ENCODE measurements at places on chromosomes 7 and 10. TPM values are rescaled to one million over a fixed set of nuclear protein-coding genes. Genes with fewer than 3 reads are reported as not detected.

DNA sequence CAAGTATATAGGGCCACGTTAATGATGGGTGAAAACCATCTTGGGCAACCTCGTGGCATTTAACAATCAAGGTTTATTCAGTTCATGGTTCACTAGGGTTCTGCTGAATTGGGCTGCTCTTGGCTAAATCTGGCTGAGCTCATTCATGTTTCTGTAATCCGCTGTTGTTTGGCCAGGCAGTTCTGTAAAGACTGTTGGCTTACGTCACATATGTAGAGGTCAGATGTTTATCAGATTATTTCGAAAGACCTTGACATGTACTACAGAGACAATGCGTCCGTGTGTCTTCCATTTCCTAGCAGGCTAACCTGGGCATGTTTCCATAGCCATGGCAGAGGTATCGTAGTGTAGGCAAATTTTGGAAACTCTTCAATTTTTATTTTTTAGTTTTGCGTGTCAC is 190.0 kb upstream of the ZWINT start:
- peak; percentile 58 for DNase-seq

DNA sequence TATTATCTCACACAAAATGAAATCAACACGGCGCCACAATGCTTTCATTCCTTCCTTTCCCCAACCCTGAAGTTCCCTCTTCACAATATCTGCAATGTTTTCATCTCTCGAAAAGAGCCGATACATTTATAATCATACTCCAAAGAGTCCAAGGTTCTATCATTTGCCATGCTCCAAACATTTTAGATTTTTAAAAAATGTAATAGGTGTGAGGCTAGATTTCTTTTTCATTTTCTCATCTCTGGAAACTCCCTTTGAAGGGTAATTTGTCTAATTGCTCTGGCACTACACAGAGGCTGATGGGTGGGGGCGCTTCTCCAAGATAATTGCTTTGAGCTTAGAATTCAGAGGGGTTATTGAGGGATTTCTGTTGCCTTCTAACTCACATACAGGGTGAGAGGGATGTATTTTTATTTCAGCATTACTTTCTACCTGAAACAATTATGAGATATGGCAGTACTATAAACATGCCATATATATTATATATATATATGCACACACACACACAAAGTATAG is 4.9 kb downstream of the DLX5 start:
- DNase-seq: no peak

The LIPK gene
- total RNA-seq: not detected

GRCh38 chr10:55224007-55224781 is 423.2 kb upstream of the PCDH15 start:
- no peak for DNase-seq

- peak; percentile 12 for DNase-seq
Measured at GRCh38 chr10:416091-416515, 273.4 kb downstream of the DIP2C start.

The LRRC4 gene
- total RNA-seq: not detected

The UPK3B gene
- total RNA-seq: not detected

DNA sequence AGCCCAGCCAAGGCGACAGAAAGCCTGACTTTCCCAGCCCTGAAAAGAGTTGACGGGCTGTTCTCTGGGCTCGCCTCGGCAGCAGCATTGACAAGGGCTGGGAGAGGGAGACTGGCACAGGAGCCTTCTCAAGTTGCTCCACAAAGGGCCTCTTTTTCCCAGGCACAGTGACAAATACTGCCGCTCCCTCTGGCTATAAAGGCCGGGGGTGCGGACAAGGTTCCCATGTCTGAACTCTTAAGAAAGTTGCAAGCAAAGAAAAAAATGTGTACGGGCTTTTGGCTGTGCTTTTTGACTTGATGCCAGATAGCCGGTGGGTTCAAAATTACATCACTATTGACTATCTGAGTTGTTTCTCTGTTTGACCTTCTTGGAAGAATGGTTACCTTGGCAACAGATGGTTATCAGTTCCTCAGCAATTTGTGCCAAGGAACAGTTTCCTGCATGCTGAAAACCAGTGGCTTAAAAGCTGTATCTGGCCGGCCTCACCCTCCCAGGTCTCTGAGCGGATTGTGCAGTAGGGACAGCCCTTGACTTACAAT is 115.9 kb upstream of the EEPD1 start:
- DNase-seq: no peak

DNA sequence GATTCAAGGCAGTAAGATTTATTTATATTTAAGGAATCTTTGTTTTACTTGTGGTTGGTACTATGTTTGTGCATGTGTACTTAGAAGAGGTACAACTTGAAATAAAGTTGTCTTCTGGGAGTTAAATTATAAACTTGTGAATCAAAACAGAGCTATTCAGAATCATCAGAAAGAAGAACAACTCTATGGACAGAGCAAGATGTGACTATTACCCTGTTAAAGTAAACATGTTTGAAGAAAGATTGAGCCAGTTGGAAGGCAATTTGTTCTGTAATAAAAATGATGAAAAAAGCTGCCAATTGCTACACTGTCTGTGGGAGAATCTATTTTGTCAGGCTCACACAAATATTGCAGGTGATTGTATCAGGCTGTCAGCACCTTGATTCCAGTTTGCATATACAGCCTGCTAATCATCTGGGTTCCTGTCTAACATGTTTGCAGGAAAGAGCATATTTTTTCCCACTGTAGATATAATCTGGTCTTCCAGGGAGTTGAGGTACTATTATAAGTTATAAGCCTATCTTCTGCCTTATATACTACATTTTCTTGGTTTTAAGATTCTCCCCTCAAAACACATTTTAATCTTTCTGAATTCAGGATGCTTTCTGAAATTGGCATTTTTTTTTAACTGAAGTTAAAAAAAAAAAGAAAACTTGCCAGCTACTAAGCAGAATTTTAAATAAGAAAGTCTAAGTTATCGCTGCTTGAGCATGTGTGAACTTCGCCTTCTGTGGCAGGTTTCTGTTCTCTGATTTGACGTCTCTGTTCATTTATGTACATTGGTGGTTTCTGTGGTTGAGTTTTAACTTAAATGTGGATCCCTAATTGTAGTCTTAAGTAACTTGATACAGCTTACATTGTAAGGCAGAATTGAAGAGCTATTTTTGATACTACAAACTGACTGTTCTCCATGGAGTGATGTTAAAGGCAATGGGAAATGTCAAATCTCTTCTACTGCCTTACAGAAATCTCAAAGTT is 46.0 kb downstream of the ZNRF2 start:
- DNase-seq: no peak

- no peak for DNase-seq
Measured at GRCh38 chr10:75658915-75659314, 227.5 kb downstream of the LRMDA start.

The ZNF804B gene
- not detected for total RNA-seq

- no peak for DNase-seq
Measured at GRCh38 chr7:87328281-87328680, 17.2 kb upstream of the CROT start.

The MBLAC1 gene
- 1.8 TPM for total RNA-seq

- DNase-seq: no peak
Measured at GRCh38 chr10:130350996-130351395, 214.8 kb downstream of the GLRX3 start.

DNA sequence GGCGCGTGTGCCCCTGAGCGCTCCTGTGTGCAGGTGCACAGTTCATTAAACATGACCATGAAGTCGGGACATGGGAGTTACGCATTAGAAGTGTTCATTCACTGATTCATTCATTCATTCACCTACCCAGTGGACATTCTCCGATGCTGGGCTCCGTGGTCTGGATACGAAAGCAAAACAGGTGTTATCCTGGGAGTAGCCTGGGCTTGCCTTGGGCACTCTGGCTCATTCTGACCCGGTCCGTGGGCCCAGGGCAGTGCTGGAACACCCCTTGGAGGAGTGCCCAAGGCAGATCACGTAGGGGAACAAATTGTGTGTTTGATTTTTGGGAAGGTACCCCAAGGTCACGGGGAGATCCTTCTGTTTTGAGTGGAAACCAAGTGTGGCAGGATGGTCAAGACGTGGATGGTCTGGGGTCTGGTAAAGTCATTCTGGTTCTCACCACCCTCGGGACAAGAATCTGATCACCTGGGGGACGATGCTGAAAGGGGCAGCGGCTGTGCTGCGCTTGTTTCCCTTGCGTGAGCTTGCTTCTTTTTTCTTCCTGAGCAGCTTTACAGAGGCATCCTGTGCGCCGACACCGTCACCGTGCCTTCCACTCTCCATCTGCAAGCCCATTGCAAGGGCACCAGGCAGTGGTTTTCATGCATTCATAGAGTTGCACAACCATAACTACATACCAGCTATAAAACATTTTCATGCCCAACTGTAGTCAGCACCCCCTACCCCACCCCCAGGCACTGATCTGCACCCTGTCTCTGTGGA is 10.1 kb downstream of the ELFN1 start:
- DNase-seq: no peak

The IGFBP1 gene
- 2.8 TPM for total RNA-seq

GRCh38 chr10:80108576-80109239 is 23.8 kb upstream of the PLAC9 start:
- DNase-seq: no peak

DNA sequence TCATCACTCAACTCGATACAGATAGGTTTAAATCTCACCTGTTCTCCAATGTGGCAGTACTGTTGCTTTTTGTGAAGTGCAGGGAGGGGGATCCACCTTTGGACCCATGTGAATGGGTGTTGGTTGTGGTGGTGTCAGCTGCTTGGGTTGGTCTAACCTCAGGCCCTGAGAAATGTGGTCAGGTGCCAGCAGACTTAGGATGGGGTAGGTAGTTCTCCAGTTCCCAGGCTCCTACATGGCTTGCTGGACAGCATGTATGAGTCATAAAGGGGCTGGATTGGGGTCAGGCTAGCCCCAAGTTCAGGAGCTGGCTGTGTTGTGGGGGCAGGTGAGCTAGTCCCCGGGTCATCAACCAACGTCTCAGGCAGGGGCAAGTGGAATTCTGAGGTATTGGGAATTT is 472.6 kb upstream of the CNTNAP2 start:
- DNase-seq: no peak

The NUDT13 gene
- total RNA-seq: 4.2 TPM

GRCh38 chr10:113666682-113667252 is 2.9 kb upstream of the NRAP start:
- DNase-seq: no peak

The GCK gene
- not detected for total RNA-seq

- DNase-seq: peak; percentile 73
Measured at GRCh38 chr10:69449841-69450240, 1.4 kb upstream of the TSPAN15 start.
